Muscle of arm (tissue), 14 donors: ENCODE measurements at places on chromosomes 1 and 21. TPM values are rescaled to one million over a fixed set of nuclear protein-coding genes. Genes with fewer than 3 reads are reported as not detected.

GRCh38 chr1:1418464-1419362, 2.4 kb downstream of the ANKRD65 start:
- no peak for DNase-seq

The TPTE gene
- not detected for polyA plus RNA-seq

DNA sequence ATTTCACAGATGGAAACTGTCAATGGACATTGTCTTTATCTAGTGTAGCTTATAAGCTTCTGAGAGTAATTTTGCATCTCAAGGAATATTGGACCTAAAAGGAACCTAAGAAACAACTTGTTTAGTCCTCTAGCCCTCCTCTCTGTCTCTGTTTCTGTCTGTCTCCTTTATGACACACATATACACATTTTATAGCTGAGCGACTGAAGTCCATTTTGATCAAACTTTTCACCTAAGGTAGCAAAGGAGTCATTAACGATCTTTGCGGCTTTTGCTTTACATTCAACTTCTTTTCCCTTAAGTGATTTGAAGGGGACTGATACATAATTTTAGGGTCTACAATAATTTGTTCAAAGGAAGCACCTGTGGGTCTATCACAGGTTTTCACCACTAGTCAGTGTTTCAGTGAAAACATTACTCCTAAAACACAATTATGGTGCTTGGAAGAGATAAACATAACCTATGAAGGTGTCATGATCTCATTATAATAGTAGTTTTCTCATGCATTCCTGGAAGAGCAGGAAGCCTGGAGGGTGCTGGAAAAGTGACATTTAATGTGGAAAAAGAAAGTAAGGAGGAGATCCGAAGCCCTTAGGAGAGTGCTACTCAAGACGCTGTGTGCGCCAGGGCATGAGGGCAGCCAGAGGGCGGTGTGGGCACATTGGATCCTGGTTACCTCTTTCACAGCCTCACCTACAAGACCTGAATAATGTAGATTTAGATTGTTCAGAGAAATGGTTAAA, 248.6 kb downstream of the DNM3 start:
- DNase-seq: no peak

DNA sequence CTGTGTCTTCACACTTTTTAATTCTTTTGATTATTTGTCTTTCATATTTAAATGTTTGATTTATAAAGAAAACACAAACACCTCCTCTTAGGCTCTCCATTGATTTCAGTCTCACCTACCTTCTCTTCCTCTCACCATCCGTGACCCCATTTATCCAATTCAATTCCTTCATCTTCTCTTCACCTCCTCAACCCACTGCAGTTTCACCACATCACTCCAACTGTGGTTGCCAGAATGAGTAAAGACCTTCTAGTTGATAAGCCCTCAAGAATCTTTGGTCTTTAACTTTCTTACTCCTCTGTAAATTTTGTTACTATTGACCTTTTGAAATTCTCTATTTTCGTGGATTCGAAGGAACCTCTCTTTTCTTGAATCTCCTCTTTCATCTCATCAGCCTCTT, 260.7 kb downstream of the CHRM3 start:
- DNase-seq: no peak

- DNase-seq: no peak
Observed at GRCh38 chr1:101174722-101175121, 62.1 kb upstream of the S1PR1 start.

GRCh38 chr1:178094739-178095645, 1.1 kb downstream of the RASAL2 start:
- DNase-seq: no peak

- no peak for DNase-seq
Observed at GRCh38 chr1:220347654-220348175, 75.5 kb upstream of the RAB3GAP2 start.

GRCh38 chr1:62962901-62963776, 179.2 kb downstream of the ATG4C start:
- peak; percentile 19 for DNase-seq

GRCh38 chr1:59332983-59333382, 36.1 kb downstream of the FGGY start:
- DNase-seq: no peak

GRCh38 chr1:110356379-110356778, 17.2 kb downstream of the RBM15 start:
- DNase-seq: no peak

GRCh38 chr1:203464226-203464625, 11.4 kb upstream of the PRELP start:
- DNase-seq: no peak

The CYP4B1 gene
- not detected for polyA plus RNA-seq

- DNase-seq: no peak
Observed at GRCh38 chr1:88980870-88981269, 11.6 kb downstream of the KYAT3 start.

The ERVH48-1 gene
- polyA plus RNA-seq: 0.38 TPM

The ANXA9 gene
- polyA plus RNA-seq: 2.1 TPM
